ENCODE measurements at places on chromosomes 7 and 10. TPM values are rescaled to one million over a fixed set of nuclear protein-coding genes. Genes with fewer than 3 reads are reported as not detected.

GRCh38 chr10:13224210-13224995 is 9.8 kb downstream of the UCMA start:
- H3K27ac ChIP-seq: no peak overlapping the region
- no peak for DNase-seq
- H3K4me1 ChIP-seq: no peaks in the 10 kb centered on the region
- H3K4me3 ChIP-seq: no peak overlapping the region
- no peaks in the 10 kb centered on the region for H3K36me3 ChIP-seq

- no peak overlapping the region for H3K4me3 ChIP-seq
- peaks cover 9% of the 10 kb centered on the region for H3K4me1 ChIP-seq
- no peaks in the 10 kb centered on the region for H3K36me3 ChIP-seq
- H3K27me3 ChIP-seq: no peaks in the 10 kb centered on the region
- H3K27ac ChIP-seq: no peak overlapping the region
These were observed 331.6 kb upstream of the ZNF32 start for GRCh38 chr10:43980313-43980712.

DNA sequence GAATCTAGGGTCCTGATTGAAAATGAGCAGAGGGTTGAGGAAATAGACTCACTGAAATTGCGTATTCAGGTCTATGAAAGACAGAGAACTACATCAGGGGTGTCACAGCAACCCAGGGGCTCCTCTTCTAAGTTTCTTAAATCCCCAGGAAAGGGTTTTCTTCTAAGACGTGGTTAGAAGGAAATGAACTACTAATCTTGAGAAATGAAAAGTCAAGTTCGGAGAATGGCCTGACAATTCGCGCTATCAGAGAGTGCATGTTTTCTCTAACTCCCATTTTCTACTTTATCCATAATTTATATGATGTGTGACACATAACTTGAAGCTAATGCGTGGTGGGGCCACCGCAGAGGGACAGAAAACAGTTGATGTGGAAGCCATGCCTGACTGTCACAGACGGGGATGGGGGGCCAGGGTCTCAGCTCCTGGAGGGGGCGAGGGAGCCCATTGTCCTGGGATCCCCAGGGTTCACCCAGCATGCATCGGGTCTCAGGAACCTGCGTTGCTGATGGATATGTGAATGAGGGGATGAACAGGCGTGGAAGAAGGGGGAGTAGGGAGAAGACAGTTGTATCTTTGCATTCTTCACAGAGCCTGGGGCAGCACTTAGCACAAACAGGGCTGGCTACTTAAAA is 86.3 kb downstream of the PTPRE start:
- peaks cover 4% of the 10 kb centered on the region for H3K27me3 ChIP-seq
- H3K36me3 ChIP-seq: no peaks in the 10 kb centered on the region
- no peak overlapping the region for H3K4me3 ChIP-seq

DNA sequence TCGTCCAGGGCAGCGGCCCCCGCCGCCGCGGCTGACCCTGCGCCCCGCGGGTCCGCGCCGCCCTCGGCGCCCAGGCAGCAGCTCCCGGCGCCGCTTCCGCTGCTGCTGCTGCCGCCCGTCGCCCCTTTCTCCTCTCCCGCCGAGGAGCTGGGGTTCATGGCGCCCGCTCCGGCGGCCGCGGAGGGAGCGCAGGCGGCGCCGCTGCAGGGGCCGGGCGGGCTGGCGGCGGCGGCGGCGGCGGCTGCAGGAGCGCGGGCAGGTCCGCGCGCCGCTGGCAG is 286 bp downstream of the DGKI start:
- H3K4me1 ChIP-seq: peaks cover 9% of the 10 kb centered on the region
- H3K27me3 ChIP-seq: peaks cover 56% of the 10 kb centered on the region
- no peaks in the 10 kb centered on the region for H3K36me3 ChIP-seq
- no peak overlapping the region for H3K4me3 ChIP-seq
- no peak for DNase-seq

DNA sequence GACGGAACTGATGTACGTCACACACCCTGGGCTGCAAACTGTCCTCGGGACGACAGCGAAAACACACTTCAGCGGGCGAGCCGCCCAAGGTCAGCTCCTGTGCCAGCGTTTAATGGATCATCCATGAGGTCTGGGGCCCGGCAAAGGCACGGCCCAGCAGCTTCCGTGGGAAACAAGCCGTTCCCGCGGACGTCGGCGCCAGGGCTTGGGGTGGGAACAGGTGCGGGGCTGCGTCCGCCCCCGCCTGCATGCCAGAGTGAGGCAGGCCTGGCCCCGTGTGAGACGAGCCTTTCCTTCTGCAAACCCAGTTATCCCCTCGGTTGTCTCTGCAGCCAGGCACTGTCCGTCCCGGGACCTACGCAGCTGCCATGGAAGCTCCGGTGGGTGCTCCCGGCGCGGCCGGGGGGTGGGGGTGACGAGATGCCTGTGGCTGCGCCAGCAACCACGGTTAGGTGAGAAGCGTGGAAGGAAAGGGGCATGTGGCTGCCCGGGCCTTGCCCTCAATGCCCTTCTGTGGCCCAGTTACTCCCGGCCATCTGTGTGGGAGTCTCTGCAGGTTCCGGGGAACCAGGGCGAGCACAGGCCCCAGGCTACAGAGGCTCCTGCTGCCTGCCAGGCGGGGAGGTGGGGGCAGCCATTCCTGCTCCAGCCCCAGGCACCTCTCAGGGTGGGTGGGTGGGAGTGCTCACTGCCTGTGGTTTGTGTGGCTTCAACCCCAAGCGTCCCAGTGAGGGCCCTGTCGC is 42.2 kb upstream of the PDGFA start:
- DNase-seq: no peak
- H3K27me3 ChIP-seq: no peaks in the 10 kb centered on the region
- H3K4me1 ChIP-seq: peaks cover 9% of the 10 kb centered on the region
- H3K36me3 ChIP-seq: peaks cover 14% of the 10 kb centered on the region

DNA sequence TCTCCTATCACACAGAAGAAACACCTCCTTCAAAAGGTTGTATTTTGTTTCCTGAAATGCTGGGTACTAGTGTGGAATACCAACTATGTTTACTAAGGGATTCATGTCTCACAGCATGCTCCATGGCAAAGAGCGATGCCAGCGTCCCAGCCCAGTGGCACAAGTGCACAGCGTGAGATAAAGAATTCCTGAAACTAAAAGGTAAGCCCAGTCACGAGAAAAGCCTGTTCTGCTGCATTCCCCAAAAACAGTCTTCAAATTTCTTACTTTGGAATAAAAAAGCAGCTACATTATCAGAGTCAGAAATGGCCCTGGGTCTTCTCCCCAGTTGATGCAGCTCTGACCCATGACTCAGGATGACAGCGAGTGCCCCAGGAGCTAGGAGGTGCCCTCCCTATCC is 53.1 kb upstream of the DDC start:
- H3K36me3 ChIP-seq: no peaks in the 10 kb centered on the region
- no peak for DNase-seq
- H3K27me3 ChIP-seq: no peaks in the 10 kb centered on the region
- H3K4me1 ChIP-seq: no peaks in the 10 kb centered on the region
- no peak overlapping the region for H3K4me3 ChIP-seq

- peak overlapping the region; percentile 58 for H3K4me3 ChIP-seq
- peaks cover 25% of the 10 kb centered on the region for H3K27me3 ChIP-seq
- H3K36me3 ChIP-seq: no peaks in the 10 kb centered on the region
- H3K27ac ChIP-seq: no peak overlapping the region
These were observed 1.9 kb downstream of the AUTS2 start for GRCh38 chr7:69599955-69600709.

DNA sequence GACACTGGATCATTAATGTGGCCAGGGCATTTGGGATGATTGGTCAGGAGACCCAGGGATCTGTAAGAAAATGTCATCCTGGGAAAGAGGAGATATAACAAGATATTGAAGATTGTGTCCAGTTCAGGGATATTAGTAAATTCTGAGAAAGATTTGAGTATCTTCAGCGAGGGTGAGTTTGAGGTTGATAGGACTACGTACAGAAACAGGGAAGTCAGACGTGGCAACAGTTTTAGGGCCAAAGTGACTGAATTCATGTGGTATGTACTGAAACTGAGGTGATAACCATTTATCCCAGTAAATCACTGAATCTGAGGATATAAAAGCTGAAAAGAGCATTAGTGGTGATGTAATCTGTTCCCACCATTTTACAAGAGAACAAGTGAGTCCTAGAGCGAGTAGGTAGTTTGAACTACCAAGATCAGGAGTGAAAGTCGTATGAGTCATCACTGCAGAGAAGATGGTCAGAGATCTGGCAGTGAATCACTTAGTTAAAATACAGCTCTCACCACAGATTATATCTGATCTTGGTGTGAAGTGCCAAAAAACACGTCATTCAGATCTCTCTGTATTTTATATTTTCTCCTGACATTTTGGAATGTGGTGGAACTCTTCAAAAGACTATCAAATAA is 220.5 kb downstream of the CDK14 start:
- H3K4me3 ChIP-seq: no peak overlapping the region
- no peak overlapping the region for H3K27ac ChIP-seq
- no peaks in the 10 kb centered on the region for H3K27me3 ChIP-seq
- no peaks in the 10 kb centered on the region for H3K4me1 ChIP-seq

GRCh38 chr10:90984898-90985297 is 64.0 kb upstream of the ANKRD1 start:
- DNase-seq: no peak
- H3K27me3 ChIP-seq: no peaks in the 10 kb centered on the region

- no peaks in the 10 kb centered on the region for H3K4me1 ChIP-seq
- no peak for DNase-seq
- no peaks in the 10 kb centered on the region for H3K36me3 ChIP-seq
- H3K4me3 ChIP-seq: no peak overlapping the region
These were observed 215.1 kb upstream of the SORCS1 start for GRCh38 chr10:107379601-107380000.

GRCh38 chr10:22250897-22251660 is 33.3 kb upstream of the EBLN1 start:
- peak overlapping the region; percentile 90 for H3K4me3 ChIP-seq
- no peak for DNase-seq
- peaks cover 41% of the 10 kb centered on the region for H3K4me1 ChIP-seq
- H3K27me3 ChIP-seq: peaks cover 13% of the 10 kb centered on the region
- H3K36me3 ChIP-seq: peaks cover 6% of the 10 kb centered on the region
- peak overlapping the region; percentile 98 for H3K27ac ChIP-seq

GRCh38 chr10:88500656-88501055 is 82.5 kb downstream of the RNLS start:
- peaks cover 2% of the 10 kb centered on the region for H3K4me1 ChIP-seq
- DNase-seq: no peak
- peaks cover 1% of the 10 kb centered on the region for H3K27me3 ChIP-seq
- no peak overlapping the region for H3K4me3 ChIP-seq

- H3K27me3 ChIP-seq: no peaks in the 10 kb centered on the region
- no peak for DNase-seq
- H3K27ac ChIP-seq: no peak overlapping the region
These were observed 64.6 kb downstream of the VOPP1 start for GRCh38 chr7:55507743-55508142.

GRCh38 chr10:93458821-93459257 is 23.3 kb downstream of the MYOF start:
- peaks cover 8% of the 10 kb centered on the region for H3K4me1 ChIP-seq
- no peak overlapping the region for H3K4me3 ChIP-seq
- no peak for DNase-seq

Gene OR6B1
- total RNA-seq: not detected

Gene ABCC2
- total RNA-seq: 0.87 TPM

Gene CYP2C18
- total RNA-seq: not detected

Gene NFE2L3
- total RNA-seq: 21.5 TPM

Gene CDC14C
- total RNA-seq: not detected

Gene DIP2C
- total RNA-seq: 0.85 TPM

Gene SFTPD
- total RNA-seq: not detected
